Smooth muscle cell of the pulmonary artery (primary cell): ENCODE measurements at places on chromosomes 7 and 10. TPM values are rescaled to one million over a fixed set of nuclear protein-coding genes. Genes with fewer than 3 reads are reported as not detected.

The PLAC9 gene
- total RNA-seq, result 8.0 and 18.2 TPM in 2 replicates

The NPTX2 gene
- 3.3 and 5.1 TPM in 2 replicates for total RNA-seq

The OR9A2 gene
- total RNA-seq, result 0.13 TPM in 1 of 2 replicates, not detected in the other

The VSTM2A gene
- not detected in 2 replicates for total RNA-seq

The CDK1 gene
- total RNA-seq, result 4.7 and 18.5 TPM in 2 replicates

The ITPRID1 gene
- not detected in 2 replicates for total RNA-seq

The BICC1 gene
- 78.2 and 124 TPM in 2 replicates for total RNA-seq

The CABCOCO1 gene
- total RNA-seq, result 0.26 and 0.36 TPM in 2 replicates

The PRKCQ gene
- total RNA-seq, result 0.03 TPM in 1 of 2 replicates, not detected in the other

The PSD gene
- total RNA-seq, result 2.0 and 3.7 TPM in 2 replicates

The SHOC2 gene
- 46.3 and 62.8 TPM in 2 replicates for total RNA-seq

The TBXAS1 gene
- total RNA-seq, result 1.1 and 2.1 TPM in 2 replicates

The INMT gene
- 12.0 and 13.1 TPM in 2 replicates for total RNA-seq

The PTPRE gene
- total RNA-seq, result 4.8 and 14.5 TPM in 2 replicates

The TRPV5 gene
- total RNA-seq, result not detected in 2 replicates

The SFTPA1 gene
- not detected in 2 replicates for total RNA-seq

The KCNIP2 gene
- 1.5 and 1.8 TPM in 2 replicates for total RNA-seq

The NUTM2E gene
- total RNA-seq, result not detected in 2 replicates
